ENCODE measurements at places on chromosomes 6 and 20.

GRCh38 chr20:57746832-57747404 lies 37.1 kb upstream of the PMEPA1 start:
- DNase-seq, result no peak

GRCh38 chr6:156316583-156317125 lies 460.5 kb upstream of the ARID1B start:
- no peak for DNase-seq

DNA sequence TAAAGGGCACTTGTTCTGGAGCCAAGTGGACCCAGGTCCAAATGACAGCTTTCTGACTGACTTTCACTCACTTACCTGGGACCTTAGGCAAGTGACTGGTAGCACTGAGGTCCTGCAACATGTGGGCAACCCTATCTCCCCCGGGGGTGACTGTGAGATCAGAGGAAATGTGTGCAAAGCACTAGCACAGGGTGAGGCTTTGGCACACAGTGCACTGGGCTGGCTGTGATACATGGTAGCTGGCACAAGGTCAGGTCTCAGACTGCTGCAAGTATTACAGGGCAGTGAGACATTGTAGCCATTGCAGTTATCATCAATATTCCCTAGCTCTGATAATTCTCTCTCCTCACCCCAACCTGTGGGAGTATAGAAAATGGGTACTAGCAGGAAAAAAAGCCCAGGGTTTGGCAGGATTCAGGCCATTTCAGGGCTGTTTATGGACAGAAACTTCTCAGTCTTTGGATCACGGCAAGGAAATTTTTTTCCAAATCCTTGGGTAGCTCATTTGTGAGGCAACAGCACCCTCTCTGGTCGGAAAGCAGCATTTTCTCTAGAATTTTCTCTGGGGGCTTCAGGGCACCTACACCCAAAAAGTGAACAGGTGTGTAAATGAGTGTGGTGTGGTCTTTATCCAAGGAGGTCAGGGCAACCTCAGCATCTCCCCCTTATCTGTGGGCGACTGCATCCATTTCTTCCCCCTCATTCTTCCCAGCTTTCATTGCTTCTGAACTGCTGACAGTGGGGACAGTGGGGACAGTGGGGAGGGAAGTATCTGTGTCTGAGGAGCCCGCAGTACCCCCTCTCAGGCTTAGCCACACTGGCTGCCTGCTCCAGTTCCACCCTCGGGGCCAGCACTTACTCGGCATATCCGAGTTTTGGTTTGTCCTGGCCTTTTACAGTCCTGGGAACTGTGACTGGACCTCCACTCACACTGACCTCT lies 148.7 kb upstream of the PHACTR3 start:
- DNase-seq, result no peak

DNA sequence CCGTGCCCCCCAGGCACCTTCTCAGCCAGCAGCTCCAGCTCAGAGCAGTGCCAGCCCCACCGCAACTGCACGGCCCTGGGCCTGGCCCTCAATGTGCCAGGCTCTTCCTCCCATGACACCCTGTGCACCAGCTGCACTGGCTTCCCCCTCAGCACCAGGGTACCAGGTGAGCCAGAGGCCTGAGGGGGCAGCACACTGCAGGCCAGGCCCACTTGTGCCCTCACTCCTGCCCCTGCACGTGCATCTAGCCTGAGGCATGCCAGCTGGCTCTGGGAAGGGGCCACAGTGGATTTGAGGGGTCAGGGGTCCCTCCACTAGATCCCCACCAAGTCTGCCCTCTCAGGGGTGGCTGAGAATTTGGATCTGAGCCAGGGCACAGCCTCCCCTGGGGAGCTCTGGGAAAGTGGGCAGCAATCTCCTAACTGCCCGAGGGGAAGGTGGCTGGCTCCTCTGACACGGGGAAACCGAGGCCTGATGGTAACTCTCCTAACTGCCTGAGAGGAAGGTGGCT lies 960 bp downstream of the TNFRSF6B start:
- no peak for DNase-seq

- peak; percentile 98 for DNase-seq
Measured at GRCh38 chr6:43454290-43454695, 1.1 kb downstream of the DLK2 start.

DNA sequence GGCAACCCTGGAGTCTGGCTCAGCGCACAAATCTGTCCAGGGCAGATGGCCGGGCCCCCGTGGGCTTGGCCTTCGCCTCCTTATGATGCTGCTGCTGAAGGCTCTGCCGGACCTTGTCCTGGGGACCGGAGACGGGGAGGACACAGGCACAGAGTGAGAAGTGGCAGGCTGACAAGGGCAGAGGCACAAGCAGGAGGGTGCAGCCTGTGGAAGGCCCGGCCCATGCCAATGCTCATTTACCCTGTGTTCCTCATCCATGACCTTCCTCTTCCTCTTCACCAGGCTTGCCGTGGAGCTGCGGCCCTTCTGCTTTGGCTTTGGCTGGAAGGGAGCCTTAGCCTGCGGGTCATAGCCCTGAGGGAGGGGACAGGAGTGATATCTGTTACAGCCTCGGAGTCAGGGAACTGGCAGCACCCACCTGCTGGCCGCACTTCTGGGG lies 2.4 kb downstream of the B3GALT4 start:
- DNase-seq, result no peak

- no peak for DNase-seq
Measured at GRCh38 chr20:59259946-59260345, 40.5 kb upstream of the EDN3 start.

GRCh38 chr20:651713-652614 lies 1.0 kb downstream of the SRXN1 start:
- DNase-seq, result no peak

GRCh38 chr6:82740072-82740471 lies 325.6 kb downstream of the UBE3D start:
- DNase-seq, result no peak

- no peak for DNase-seq
Measured at GRCh38 chr6:71404145-71404966, 115.7 kb downstream of the OGFRL1 start.

- no peak for DNase-seq
Measured at GRCh38 chr6:48919555-48919954, 543.5 kb downstream of the MMUT start.

GRCh38 chr6:126805861-126806260 lies 312.6 kb upstream of the RSPO3 start:
- DNase-seq, result no peak

DNA sequence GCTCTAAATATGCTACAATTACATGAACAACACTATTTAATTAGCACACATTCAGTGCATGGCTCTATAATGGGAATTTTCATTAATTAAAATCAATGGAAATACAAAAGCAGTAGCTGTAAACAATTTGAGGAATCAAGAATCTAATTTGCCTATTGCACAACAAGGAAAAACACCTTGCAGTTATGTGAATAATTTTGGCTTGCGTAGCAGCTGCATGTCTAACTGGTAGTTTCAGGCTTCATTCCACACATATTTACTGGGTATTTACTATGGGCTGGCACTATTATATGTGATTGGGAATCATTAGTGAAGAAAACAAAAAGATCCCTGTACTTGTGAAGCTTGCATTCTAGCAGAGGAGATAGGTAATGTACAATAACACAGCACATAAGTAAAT lies 26.4 kb downstream of the KIF6 start:
- no peak for DNase-seq

GRCh38 chr20:4043329-4043728 lies 28.0 kb upstream of the RNF24 start:
- DNase-seq, result no peak

- DNase-seq, result no peak
Measured at GRCh38 chr20:56465997-56466396, 2.4 kb upstream of the RTF2 start.

DNA sequence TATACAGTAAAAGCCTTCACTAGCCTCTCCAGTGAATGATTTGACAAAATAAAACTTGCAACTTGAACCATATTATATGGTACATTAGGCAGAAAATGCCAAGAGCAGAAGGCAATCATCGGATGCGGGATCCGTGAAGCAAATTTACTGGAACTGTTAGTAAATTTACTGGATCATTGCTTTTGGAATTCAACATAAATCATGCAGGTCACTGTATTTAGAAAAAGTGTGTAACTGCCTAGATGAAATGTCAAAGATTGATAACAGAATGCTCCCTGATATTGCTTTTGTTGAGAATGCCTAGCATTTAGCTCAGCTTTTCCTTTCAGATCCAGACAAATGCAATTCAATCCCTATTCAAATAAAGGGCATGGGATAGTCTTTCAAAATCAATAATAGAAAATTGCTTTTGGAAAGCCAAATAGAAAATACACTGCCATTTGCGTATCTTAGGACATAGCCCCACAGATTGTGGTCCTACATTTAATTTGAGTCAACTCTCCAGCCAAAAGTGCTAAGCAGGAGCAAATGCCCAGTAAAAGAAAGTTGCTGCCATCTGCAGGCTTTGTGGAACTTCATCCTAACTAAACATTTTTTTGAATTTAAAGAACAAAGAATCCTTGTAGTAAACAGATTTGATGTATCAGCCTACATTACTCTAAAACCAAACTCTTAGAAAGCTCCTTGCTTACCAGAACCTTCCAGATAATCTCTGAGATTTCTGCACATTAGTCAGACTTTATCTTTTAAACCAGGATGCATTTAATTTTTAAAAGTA lies 109.5 kb upstream of the HSF2 start:
- no peak for DNase-seq

DNA sequence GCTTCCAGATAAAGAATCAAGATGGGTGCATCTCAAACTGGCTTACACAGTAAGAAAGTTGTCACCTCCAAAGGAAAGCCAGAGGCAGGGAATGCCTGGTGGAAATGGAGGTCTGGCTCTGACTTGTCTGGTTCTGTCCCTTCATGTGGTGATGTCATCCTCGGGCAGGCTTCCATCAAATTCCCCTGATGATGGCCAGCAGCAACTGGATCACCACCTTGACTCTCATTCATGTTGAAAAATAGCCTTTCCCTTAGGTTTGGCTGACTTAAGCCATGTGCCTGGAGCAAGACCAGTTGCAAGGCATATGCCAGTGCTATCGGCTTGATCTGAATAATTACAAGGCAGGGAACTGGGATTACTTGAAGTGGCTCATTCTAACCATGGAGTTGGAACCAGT lies 28.8 kb downstream of the IMPG1 start:
- no peak for DNase-seq

- DNase-seq, result no peak
Measured at GRCh38 chr20:36128463-36129159, 25.9 kb upstream of the EPB41L1 start.

DNA sequence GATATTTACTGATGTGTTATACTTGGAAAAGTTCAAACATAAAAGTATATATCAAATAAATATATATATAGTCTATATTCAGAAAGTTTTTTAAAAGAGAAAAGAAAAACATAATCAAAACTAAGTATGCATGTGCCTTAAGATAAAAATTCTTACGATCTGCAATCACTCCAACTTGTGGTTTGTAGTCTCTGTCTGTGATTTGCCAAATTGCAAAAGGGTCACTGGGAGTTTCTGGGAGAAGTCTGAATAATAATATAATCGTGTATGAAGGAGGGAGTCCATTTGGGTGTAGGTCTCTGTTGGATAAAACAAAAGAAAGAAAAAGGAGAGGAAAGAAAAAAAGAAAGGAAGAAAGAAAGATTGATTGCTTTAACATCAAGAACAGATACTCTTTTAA lies 92.4 kb downstream of the COL12A1 start:
- DNase-seq, result no peak

GRCh38 chr20:16758454-16759180 lies 10.5 kb downstream of the OTOR start:
- DNase-seq, result no peak

DNA sequence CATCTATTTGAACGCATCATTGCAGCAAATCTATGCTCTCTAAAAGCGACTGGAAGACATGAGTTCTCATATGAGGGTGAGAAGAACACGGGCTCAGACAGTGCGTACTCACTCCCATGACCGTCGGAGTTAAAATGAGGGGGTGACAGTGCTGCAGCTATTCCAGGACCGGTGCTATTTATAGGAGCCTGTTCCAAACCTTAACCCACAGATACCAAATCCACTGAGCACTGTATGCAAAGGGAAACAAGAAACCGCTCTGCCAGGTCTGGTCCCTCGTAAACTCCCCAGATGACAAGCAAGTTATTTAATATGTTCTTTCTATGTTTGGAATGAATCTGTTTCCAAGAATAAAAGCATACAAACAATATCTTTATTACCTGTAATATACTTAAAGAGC lies 22.9 kb downstream of the PPP1R3G start:
- DNase-seq, result no peak

DNA sequence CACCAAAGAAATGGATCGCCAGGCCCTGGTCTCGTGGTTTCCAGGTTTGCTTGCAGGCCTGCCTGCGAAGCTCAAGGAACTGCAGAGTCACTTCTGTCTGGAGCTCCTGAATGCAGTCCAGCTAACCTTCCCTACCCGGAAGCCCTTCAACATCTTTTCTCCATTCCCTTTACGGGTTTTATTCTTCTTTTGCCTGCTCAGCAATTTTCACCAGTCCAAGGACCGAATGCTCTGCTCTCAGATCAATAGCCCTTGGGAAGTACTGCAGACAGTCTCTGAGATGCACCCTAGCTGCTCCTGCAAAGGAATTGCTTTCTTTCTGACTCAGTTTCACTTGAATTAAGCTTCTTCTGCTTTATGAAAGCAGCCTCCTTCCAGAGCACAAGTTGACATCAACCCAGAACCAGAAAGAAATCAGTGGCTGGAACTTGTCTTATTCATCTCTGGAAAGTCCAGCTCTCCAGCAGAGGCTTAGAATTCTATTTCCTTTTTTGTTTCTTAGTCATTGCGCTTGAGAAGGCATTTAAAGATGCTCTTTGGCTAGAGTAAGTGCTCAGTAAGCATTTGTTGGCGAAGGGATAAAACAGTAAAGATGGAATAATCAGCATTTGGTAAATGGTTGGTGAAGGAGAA lies 18.7 kb upstream of the YWHAB start:
- no peak for DNase-seq

- no peak for DNase-seq
Measured at GRCh38 chr6:15653581-15653980, 9.2 kb downstream of the DTNBP1 start.

DNA sequence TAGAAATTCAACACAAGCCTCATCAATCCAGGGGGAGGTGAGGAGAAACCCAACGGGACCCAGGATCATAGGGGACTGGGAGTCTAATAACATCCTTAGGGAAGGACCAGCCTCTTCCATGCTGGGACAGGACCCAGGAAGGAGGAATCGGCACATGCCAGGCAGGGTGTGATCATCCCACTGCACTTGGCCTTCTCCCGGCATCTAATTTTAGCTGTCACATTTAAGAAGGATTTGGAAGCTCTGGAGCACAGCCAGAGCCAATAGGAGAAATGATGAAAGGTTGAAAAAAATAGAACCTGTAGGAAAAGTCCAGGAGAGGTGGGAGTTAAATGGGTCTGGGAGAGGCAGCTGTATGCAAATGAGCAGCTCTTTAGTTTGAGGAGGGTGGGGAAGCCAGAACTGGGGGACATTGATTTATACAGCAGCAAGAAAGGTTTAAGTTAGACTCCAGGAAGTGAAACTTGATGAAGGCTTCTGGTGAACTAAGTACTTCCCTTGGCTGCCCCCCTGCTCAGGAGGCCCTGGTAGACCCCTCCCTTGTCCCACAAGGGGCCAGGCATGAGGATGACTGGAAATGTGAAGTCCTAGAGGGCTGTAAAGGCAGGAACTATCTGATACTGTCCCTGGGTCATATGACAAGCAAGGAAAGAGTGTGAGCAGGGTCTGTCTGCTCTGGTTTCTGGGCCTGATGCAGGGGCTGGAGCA lies 260.3 kb downstream of the LRFN2 start:
- DNase-seq, result no peak
